Right renal pelvis (tissue), 4 donors: ENCODE measurements at places on chromosomes 1 and 21. TPM values are rescaled to one million over a fixed set of nuclear protein-coding genes. Genes with fewer than 3 reads are reported as not detected.

The EYA3 gene
- polyA plus RNA-seq = 54.5 TPM

The ABCD3 gene
- 70.7 TPM for polyA plus RNA-seq

The MTARC2 gene
- 43.7 TPM for polyA plus RNA-seq

The WNT3A gene
- 0.49 TPM for polyA plus RNA-seq

The GOLT1A gene
- polyA plus RNA-seq = 3.0 TPM

The XKR8 gene
- polyA plus RNA-seq = 8.9 TPM

The SLAMF8 gene
- 0.74 TPM for polyA plus RNA-seq

The SPATA17 gene
- polyA plus RNA-seq = 13.2 TPM

The RRP1B gene
- polyA plus RNA-seq = 31.0 TPM

The GBP6 gene
- 0.08 TPM for polyA plus RNA-seq

The KCNN3 gene
- 2.7 TPM for polyA plus RNA-seq

The TAL1 gene
- 6.3 TPM for polyA plus RNA-seq

The OR2T33 gene
- polyA plus RNA-seq = not detected

The TLCD4 gene
- polyA plus RNA-seq = 7.9 TPM

The GUCA2A gene
- polyA plus RNA-seq = not detected

The KRTAP10-3 gene
- polyA plus RNA-seq = not detected

The SESN2 gene
- 20.8 TPM for polyA plus RNA-seq

The COL9A2 gene
- polyA plus RNA-seq = 18.8 TPM

The CRYAA gene
- not detected for polyA plus RNA-seq

The IFNLR1 gene
- polyA plus RNA-seq = 4.9 TPM

The VAV3 gene
- polyA plus RNA-seq = 144 TPM

The OR2T11 gene
- polyA plus RNA-seq = not detected

The ITLN1 gene
- 2.4 TPM for polyA plus RNA-seq

The IKBKE gene
- polyA plus RNA-seq = 4.3 TPM

The TSACC gene
- polyA plus RNA-seq = 1.7 TPM

The CLCA4 gene
- polyA plus RNA-seq = not detected

The GPR3 gene
- polyA plus RNA-seq = 0.91 TPM

The AMY1A gene
- not detected for polyA plus RNA-seq

The DEPDC1 gene
- 18.3 TPM for polyA plus RNA-seq

The ACTL8 gene
- not detected for polyA plus RNA-seq

The TNNT2 gene
- polyA plus RNA-seq = 74.7 TPM

The GPR161 gene
- 20.0 TPM for polyA plus RNA-seq

The MIXL1 gene
- polyA plus RNA-seq = 0.38 TPM

The FHAD1 gene
- 3.8 TPM for polyA plus RNA-seq

The GCSAML gene
- 0.46 TPM for polyA plus RNA-seq
